ENCODE measurements at places on chromosomes 12 and 14.

DNA sequence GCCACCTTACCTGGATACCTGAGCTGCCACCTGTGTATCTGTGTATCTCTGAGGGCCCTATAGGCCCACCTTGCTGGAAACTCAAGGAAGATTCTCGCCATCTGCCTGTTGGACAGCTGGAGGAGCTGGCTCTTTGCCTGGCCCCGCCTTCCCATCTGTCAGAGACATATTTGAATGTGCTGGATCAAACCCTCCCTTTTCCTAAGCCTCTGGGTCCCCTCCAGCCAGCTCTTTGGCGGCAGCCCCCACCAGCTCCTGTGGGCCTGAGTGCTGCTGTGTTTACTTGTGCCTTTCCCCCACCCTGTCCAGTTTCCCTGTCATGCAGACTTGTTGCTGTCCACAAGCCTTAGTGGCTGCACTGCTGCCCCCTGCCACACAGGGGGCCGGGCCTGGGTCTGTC is 55.9 kb upstream of the SRSF5 start:
- no peak for DNase-seq

- DNase-seq: no peak
Measured at GRCh38 chr14:36981832-36982529, 190.4 kb downstream of the SLC25A21 start.

DNA sequence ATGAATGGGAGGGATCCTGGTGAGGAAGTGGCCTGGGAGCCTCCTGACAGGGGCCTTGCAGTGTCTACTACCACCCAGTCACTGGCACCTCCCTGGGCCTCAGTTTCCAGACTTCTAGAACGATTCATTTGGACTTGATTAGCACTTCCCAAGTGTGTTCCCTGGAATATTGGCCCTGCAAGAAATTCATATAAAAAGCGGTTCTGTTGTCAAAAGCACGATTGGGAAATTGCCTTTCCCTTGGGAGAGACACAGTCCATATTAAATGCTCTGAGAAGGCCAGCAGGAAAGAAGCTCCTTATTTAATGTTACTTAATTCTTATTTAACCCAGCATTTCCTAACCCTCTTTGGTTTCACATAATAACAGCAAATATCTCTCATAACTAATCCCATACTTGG is 61.9 kb downstream of the DRAM1 start:
- DNase-seq: no peak

- DNase-seq: no peak
Measured at GRCh38 chr12:97767347-97767746, 304.7 kb downstream of the RMST start.

DNA sequence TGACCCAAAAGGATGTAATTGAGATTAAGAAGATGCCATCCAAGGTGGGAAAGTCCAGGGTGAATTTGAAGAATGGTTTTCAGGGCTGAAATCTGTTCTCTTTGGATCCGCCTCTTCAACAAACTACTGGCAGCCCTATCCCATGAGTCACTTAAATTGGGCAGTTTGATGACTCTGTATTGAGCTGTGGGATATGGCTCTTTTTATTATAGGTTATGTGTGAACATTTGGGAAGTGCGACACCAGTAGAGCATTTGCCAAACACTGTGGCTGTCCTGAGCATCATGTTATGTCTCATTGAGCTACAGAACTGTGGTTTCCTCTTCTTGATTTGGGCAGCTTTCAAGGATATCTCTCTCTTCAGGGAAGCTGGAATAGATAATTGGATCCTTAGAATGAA is 22.3 kb downstream of the IFT43 start:
- no peak for DNase-seq

DNA sequence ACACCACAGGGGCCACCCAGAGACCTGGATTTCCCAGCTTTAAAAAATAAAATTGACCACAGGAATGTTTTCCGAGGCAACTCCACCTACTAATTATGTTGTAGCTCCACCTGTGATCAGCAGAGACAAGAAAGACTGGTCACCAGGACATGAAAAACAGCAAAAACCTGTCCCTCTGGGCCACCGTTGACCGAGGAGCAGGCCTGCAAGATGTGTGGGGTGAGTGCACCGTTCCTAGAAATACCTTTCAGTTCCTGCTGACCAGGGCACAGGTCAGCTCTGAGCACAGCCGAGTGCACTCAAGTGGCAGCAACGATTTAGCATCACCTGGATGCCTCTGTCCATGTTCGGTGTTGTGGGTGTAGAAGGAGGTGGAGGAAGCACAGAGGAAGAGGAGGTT is 16.9 kb downstream of the FZD10 start:
- no peak for DNase-seq

DNA sequence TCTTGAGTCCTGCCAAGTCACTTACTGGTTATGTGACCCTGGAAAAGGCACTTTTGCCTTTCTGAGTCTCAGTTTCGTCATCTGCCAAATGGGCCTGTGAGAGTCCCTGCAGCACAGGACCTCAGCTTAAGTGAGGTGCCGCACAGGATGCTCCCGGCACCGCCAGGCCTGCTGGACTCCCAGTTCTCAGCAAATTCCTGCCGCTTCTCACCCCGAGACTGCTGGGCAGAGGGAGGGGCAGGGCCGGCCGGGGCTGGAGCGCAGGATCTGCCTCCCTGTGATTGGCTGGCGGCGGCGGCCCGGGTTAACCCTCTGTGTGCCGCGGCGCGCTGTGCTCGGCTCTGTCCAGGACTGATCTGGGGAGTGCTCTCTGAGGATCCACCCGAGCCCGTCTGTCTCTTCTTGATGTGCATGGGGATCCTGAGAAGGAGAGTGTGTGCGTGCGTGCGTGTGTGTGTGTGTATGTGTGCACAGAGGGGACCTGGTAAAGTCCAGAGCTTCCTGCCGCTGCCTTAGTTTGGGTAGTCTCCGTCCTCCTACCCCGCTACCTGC is 8.6 kb downstream of the SETD1B start:
- DNase-seq: peak; percentile 80

DNA sequence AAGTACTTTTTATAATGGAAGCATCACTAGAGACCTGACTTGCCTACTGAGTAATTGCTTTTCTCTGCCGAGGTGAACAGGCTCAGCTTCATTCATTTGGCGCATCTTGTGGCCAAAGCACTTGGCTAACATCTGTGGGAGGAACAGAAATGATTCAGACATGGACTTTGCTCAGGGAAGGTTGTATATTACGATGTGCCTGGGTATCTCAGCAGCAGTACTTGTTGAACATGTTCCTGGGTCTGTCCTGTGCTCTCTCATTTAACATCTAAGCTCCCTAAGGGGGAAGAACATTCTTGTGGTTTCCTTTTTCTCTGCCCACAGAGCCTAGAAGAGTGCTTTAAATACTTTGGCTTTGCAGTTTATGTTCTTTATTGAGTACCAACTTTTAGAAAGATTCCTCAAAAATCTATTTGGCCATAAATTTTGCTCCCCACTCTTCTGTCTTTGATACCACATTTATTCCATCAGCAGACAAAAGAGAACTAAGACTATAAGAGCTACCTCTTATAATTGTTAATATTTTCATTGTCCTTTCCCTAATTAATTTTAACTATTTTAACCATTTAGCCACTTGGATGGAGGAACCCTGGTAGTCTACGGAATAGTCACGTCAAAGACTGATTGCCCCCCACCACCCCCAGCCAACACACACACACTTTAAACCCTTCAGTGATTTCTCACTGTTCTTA is 101.2 kb upstream of the EGLN3 start:
- DNase-seq: no peak

GRCh38 chr12:121561009-121561395 is 19.8 kb downstream of the KDM2B start:
- DNase-seq: no peak

GRCh38 chr12:56010111-56010570 is 10.7 kb upstream of the IKZF4 start:
- no peak for DNase-seq

DNA sequence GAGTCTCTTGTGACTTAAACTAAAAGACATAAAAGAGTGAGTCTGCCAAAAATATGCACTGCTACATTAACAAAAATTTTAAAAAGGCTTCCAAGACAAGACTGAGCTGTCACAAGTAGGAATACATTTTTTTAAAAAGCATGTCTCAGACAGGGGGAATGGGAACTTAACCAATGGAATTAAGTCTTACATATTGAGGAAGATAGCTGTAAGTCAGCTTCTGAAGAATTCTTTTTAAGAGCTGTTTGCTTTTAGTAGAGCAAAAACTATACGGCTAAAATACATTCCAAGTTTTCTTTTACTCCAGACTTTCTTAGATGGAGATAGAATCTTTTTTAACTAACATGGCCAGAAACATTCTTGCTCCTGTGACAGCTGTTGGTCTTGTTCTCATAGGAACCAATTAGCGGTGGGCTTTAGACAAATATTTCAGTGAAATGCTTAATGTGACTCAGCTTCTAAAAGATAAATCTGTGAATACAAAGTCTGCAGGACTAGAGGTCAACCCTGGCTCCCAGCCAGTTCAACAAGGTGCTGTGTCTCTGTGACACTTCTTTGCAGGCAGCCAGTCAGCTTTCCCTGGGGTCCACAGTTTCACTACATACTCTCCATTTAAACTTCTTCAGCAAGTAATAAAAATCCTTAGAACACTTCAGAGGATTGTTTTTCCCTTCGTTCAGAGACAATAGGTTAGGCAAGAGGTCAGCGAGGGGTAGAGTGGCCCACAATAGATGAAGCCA is 187.6 kb downstream of the NAV3 start:
- no peak for DNase-seq

- DNase-seq: no peak
Measured at GRCh38 chr14:56487761-56488160, 91.8 kb upstream of the TMEM260 start.

DNA sequence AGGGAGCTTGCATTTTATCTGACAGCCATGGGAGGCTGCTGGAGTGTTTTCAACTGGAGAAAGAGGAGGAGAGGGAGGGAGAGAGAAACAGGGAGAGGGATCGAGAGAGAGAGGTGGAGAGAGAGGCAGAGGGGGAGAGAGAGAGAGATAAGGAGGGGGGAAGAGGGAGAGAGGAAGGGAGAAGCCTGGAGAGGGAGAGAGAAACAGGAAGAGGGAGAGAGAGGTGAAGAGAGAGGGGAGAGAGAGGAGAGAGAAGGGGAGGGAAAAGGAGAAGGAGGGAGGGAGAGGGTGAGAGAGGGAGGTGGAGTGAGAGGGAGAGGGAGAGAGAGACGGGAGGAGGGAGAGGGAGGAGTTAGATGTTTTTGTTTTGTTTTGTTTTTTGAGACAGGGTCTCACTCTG is 45.6 kb downstream of the DNAH10 start:
- DNase-seq: no peak

DNA sequence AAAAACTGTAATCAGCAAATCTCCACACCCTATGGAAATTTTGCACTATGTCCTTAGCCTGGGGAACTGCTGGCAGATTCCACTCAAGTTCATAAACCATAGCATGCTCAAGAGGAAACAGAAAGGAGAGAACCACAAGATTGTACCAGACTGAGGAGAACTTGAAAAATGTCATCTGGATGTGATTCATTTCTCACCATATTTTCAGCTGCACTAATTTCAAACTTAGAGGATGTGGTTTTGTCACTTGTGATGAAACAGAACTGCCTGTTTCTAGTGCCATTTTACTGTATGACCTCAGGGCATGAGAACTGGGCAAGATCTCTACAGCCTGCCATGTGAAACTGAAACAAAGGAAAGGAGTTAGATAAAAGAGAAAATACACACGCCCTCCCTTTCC is 1493.1 kb upstream of the FLRT2 start:
- no peak for DNase-seq

- no peak for DNase-seq
Measured at GRCh38 chr12:116591855-116592637, 32.9 kb downstream of the MAP1LC3B2 start.

GRCh38 chr12:111438481-111438880 is 32.8 kb downstream of the SH2B3 start:
- no peak for DNase-seq

GRCh38 chr12:9760120-9760519 is 581 bp downstream of the CD69 start:
- no peak for DNase-seq

DNA sequence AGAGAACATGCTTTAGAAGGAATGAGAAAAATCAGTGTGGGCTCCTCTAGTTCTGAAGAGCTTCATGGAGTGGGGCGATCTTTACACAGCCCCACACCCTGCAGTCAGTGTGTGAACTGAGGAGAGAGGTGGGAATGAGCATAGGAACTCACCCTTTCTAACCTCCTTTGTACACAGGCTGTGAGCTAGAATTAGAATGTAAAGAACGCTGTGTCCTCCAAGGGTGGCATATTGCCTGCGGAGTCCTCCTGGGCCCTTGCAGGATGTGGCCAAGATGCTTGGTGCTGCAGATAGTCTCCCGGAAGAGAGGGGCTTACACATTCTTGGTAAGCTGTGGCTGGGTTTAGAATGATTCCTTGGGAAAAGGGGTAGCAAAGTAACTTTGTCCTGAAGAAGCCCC is 43.9 kb downstream of the NINJ2 start:
- no peak for DNase-seq

- no peak for DNase-seq
Measured at GRCh38 chr12:45203767-45204166, 12.1 kb upstream of the ANO6 start.

- no peak for DNase-seq
Measured at GRCh38 chr14:98742001-98742400, 530.0 kb downstream of the BCL11B start.

DNA sequence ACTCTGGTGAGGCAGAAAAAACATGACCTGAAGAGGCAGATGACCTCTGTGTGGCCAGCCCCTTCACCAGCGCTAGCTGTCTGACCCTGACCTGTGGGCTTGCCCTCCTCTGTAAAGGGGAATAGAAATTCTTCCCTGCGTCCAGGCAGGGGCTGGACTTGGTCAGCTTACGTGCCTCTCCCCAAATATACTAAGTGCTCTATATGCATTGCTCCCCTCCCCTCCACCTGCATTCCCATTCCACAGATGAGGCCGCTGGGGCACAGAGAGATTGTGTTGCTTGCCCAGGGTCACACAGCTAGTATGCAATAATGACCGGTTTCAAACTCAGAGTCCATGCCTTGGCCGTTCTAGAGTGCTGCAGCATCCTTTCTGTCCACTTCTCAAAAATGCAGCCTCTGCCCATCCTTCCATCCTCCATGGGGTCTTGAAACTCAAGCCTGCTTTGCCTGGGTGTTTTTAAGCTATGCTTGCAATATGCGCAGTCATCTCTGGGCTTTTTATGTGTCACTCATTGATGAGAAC is 303.9 kb downstream of the CACNA1C start:
- no peak for DNase-seq

GRCh38 chr14:52724360-52724644 is 5.7 kb upstream of the STYX start:
- DNase-seq: no peak
